PC-3 (cell line): ENCODE measurements at places on chromosomes 11 and 22. TPM values are rescaled to one million over a fixed set of nuclear protein-coding genes. Genes with fewer than 3 reads are reported as not detected.

VWCE gene
- total RNA-seq = 0.15 and 0.35 TPM in 2 replicates

GRCh38 chr11:102837646-102838045 lies 5.8 kb downstream of the MMP3 start:
- no peak overlapping the region for H3K27ac ChIP-seq
- H3K4me1 ChIP-seq = peaks cover 21% of the 10 kb centered on the region
- no peaks in the 10 kb centered on the region for H3K36me3 ChIP-seq
- no peaks in the 10 kb centered on the region for H3K27me3 ChIP-seq

DNA sequence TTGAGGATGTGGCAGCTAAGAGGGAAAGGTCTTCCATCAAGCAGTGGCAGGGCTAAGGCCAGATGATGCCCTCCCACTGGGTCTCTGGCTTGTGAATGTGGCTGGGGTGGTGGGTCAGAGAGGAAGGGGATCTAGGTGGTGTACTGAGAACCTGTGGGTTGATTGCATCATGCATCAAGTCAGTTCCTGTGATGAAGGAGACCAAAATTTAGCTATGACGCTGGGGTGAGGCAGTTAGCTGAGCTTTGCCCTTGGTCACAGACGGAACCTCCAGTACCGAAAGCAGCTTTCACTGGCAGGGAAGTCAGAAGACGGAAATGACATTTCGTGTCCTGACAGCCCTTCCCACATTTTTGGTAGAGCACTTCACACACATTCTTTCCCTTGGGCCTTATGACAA lies 20.7 kb downstream of the ATG16L2 start:
- no peaks in the 10 kb centered on the region for H3K4me1 ChIP-seq
- no peaks in the 10 kb centered on the region for H3K27me3 ChIP-seq
- H3K36me3 ChIP-seq = 0 out of 2 replicates have a peak, but pooled peaks cover 9% of the 10 kb centered on the region

DNA sequence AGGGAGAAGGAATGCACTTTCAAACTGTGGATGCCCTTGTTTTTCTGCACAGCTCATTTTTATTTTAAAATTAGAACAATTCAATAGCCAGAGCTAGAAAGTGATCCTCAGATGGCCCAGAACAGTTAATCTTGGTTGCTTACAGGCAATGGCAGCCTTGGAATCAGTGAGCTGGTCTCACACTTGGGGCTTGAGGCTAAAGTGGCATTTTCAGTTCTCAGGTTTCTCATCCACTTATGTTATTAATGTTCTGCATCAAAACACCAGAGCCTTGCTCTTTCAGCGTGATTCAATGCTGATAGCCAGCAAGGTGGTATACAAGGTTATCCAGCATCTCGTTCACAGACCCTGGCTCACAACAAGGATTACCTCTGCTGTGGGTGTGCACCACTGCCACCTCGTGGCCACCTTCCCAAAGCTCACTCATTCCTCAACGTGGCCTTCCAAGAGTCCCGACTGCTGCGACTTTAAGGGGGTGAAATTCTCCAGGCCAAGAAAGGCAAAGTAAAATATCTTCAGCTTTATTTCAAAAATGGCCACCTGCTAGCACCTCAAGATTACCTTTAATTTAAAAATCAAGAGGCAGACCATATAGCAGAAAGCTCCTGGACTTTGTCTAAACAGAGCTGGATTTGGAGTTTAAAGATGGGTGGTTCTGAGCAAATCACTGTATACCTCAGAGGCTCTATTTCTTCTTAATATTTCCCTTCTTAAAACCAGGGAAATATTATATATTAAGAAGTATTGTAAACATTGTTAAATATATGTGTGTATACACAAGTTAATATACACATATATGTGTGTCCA lies 34.2 kb upstream of the FSHB start:
- H3K4me1 ChIP-seq = no peaks in the 10 kb centered on the region
- no peak overlapping the region for H3K27ac ChIP-seq
- no peak overlapping the region for H3K4me3 ChIP-seq
- H3K27me3 ChIP-seq = no peaks in the 10 kb centered on the region
- peak; percentile 49 for DNase-seq

GRCh38 chr11:24567380-24567779 lies 70.5 kb downstream of the LUZP2 start:
- no peak for DNase-seq
- no peaks in the 10 kb centered on the region for H3K27me3 ChIP-seq
- no peak overlapping the region for H3K4me3 ChIP-seq
- no peak overlapping the region for H3K27ac ChIP-seq
- H3K4me1 ChIP-seq = peaks cover 4% of the 10 kb centered on the region; the same call in 1 of the 2 replicates

- no peaks in the 10 kb centered on the region for H3K36me3 ChIP-seq
- no peak for DNase-seq
- no peaks in the 10 kb centered on the region for H3K4me1 ChIP-seq
- no peak overlapping the region for H3K4me3 ChIP-seq
- no peak overlapping the region for H3K27ac ChIP-seq
These were observed 166.1 kb upstream of the NTM start for GRCh38 chr11:131204282-131204681.

- peak; percentile 20 for DNase-seq
- H3K27me3 ChIP-seq = no peaks in the 10 kb centered on the region
- H3K27ac ChIP-seq = no peak overlapping the region
- peaks cover 37% of the 10 kb centered on the region for H3K4me1 ChIP-seq
- no peak overlapping the region for H3K4me3 ChIP-seq
These were observed 21.3 kb downstream of the OR10A6 start for GRCh38 chr11:7909585-7910285.
